CD4-positive, alpha-beta T cell treated with Interferon alpha-2 for 1 hour (primary cell): ENCODE measurements at places on chromosomes 4 and X.

DNA sequence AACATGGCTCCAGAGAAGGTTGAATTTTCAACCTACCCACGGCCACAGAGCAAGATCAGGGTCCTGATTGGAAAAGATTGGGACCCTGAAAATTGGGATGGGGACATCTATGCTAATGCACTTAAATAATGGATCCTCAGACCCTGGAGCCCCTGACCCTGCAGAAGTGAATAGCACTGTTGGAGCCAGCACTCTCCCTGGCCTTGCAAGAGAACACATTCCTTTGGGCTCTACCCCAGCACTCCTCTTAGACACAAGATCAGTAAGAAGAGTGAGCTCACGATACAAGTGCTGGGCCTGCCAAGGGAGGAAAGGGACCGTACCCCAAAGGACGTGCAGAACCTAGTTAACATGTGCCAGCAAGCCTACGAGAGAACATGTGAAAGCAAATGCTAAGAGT is 19.9 kb downstream of the CXCL13 start:
- no peak for DNase-seq

GRCh38 chr4:76194325-76194724 is 19.3 kb downstream of the SCARB2 start:
- DNase-seq: no peak

DNA sequence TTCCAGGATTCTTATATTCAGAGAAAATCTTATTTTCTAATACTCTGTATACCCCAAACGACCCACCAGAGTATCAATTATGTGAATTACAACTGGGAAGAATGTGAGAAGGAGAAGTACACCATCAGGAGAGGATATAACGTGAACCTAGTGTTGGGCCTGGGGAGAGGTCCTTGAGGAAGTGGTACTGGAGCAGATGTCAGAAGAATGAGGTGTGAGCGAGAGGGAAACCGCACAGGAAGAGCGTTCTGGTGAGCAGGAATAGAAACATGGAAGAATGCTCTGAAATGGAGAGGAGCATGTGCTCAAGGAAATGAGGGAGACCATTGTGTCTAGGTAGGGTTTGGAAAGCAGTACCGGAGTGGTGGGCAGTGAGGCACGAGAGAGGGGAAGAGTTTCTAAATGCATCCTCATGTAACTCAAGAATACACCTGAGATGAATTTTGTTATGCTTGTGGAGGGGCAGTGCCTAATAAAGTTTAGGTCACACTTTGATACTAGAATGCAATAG is 151.6 kb downstream of the GRID2 start:
- no peak for DNase-seq

GRCh38 chrX:153878969-153879653 is 6.9 kb downstream of the L1CAM start:
- no peak for DNase-seq

DNA sequence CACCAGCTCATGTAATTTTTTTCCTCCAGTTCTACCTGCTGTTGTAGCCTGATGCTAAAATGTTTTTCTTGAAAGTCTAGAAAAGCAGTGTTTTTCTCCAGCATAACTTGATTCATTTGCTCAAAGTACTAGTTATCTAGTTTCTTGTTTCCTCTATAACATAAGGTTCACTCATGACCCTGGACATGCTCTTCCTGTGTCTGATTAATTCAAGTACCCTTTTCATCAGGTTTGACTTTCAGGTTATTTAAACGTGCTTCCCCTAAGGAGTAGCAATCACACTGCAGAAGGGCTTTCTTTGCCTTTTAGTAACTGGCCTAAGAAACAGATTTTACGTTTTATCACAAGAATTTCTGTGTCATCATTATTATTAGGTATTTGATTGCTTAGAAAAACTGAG is 66.8 kb upstream of the EGFL6 start:
- no peak for DNase-seq

DNA sequence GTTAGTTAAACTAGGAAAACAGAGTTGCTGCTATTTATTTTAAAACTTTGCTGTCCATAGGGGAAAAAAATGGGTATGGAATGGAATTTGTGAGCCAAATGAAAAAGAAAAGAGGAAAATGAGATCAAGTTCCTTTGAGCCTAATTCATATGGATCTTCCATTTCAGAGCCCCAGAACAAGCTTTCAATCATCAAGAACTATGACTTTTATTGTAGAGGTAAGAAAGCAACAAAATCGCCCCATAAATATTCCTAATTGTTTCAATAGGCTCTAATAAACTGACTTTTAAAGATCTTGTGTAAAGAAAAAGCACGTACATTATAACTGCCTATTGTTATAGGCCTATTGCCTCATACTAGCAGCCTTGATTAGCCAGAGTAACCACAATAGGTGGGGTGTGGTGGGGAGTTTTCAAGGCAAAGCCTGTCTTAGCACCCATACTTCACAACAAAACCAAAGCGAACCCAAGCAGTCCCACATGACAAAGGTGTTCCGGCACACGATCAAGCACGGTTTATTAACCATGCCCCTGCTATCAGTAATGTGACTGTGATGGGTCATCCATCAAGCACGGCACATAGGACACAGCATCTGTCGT is 44.4 kb downstream of the RBM47 start:
- DNase-seq: no peak

DNA sequence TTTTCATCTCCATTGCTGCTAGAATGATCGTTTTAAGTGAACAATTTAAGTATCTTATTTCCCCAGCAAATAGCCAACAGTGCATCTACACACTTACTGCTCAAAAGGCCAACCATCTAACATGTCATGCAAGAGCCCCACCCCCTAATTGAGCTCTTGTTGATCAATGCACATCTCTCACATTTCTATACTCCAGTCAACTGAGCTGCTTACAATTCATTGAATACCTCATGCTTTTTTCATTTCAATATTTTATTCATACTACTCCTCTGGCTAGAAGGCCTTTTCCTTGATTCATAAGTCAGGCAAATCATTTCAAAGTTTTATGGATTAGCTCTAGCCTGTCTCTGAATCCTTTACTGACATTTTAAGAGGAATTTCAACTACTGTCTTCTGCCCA is 79.0 kb upstream of the WDR17 start:
- no peak for DNase-seq

- no peak for DNase-seq
These were observed 234.1 kb downstream of the STIM2 start for GRCh38 chr4:27094783-27095182.

DNA sequence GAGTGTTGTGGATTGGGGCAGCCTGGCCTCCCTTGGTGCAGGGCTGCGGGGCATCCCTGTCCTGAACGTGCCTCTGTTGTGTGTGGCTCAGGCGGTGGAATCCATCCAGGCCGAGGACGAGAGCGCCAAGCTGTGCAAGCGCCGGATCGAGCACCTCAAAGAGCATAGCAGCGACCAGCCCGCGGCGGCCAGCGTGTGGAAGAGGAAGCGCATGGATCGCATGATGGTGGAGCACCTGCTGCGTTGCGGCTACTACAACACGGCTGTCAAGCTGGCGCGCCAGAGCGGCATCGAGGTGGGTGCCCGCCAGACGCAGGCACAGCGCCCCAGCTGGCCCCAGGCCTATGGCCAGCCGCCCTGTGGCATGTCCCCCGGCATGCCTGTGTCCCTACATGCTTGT is 25.6 kb downstream of the MAEA start:
- DNase-seq: no peak

- no peak for DNase-seq
These were observed 30.6 kb downstream of the DYNLT3 start for GRCh38 chrX:37816766-37817165.

- DNase-seq: no peak
These were observed 88.3 kb downstream of the BCOR start for GRCh38 chrX:40009462-40009851.
